Lung (tissue), 17 donors: ENCODE measurements at places on chromosomes 12 and 14.

GRCh38 chr12:132772606-132773005, 11.0 kb upstream of the ANKLE2 start:
- DNase-seq = no peak

DNA sequence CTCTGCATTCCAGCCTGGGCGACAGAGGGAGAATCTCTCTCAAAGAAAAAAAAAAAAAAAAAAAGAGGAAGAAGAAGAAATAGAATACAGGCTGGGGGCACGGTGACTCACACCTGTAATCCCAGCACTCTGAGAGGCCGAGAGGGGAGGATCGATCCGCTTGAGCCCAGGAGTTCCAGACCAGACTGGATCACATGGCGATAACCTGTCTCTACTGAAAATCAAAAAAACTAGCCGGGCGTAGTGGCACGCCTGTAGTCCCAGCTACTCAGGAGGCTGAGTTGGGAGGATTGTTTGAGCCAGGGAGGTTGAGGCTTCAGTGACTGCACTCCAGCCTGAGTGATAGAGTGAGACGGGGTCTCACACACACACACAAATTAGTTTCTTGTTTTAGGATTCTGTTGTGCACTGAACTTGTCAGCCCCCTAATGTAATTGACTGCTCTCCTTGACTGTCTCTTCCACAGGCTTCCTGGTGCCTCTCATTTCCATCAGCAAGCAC, 963 bp upstream of the TINF2 start:
- DNase-seq = no peak

DNA sequence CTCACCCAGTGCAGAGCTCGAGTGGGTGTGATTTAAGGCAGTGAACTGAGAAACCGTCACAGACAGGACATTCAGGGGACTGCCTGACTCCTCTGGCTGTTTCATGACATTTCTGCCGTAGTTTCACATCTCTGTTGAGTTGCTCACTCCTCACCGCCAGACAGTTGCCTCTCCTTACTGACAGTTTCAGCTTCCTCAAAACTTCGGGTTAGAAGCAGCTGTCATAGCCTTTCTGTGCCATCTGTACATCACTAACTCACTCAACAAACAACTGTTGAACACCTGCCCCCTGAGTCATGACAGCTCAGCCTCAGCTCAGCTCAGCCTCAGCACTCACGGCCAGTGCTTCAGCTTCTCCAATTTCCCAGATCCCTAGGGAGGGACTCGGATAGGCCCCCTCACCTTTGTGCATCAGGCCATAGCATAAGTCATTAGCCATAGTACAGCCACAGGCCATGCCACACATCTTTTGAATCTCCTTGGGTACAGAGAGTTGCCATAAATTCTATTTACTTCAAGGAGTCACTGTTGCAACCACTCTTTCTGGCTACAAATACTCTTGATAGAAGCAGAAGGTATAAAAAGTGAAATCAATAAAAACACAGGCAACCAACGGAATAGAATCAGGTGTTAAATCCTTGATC, 6.2 kb upstream of the SLC15A4 start:
- DNase-seq = no peak

GRCh38 chr12:89789862-89790261, 81.2 kb upstream of the ATP2B1 start:
- no peak for DNase-seq

DNA sequence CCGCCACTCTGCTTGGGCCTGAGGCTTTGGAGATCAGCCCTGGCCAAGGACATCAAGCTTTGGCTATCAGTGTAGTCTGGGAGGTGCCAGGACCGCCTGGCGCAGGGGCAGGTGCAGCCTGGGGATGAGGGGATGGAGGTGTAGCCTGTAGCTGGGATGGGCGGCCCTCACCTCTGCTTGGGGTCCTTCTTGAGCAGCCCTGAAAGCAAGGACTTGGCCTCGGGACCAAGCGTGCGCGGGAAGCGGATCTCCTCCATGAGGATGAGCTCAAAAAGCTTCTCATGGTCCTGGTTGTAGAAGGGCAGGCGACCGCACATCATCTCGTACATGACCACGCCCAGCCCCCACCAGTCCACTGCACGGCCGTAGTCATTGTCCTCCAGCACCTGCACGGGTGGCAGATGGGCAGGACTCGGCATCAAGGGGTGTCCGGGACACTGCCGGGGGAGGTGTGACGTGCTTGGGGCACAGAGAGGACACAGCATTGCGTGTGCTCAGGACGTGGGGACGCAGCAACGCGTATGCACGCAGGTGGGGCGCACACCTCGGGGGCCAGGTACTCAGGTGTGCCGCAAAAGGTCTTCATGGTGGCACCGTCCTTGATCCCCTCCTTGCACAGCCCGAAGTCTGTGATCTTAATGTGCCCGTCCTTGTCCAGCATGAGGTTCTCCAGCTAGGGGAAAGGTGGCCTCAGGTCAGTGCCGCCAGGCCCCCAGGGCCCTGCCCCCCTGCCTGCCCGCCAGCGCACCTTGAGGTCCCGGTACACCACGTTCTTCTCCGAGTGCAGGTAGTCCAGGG, 20.0 kb downstream of the SIVA1 start:
- DNase-seq = no peak

DNA sequence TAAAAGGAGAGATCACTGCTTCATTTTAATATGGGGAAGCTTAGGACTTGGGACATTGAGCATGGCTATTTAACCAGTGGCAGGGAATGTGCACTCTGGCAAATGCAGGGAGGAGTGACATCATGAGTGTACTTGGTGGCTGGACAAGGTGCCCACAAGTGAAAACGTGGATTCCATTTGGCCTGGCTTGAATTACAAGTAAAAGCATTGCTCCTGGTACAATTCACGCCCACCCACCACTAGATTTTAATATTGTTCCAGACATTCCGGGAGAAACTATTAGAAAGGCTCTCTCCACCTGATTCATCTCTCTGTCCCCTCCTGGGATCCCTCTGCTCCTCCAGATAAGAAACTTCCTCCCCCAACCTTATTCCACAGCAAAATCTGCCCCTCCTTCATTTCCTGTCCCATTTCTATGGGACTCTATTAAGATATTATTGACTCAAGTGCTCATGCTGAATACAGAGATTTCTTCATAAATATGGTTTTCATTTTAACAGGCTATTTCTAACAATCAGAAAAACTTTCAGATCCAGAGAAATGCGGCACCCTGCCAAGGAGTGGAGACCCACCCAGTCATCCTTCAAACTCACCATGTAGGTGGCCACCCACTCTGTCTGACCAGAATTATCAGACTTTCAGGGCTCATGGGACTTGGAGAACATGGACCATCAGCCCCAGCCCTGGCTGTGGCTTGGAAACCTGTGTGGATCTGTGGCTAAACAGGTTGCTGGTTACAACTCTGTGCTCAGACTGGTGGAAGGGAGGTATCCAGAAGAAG, 43.2 kb downstream of the SSPN start:
- no peak for DNase-seq

- DNase-seq = no peak
Measured at GRCh38 chr12:100877776-100878175, 83.2 kb downstream of the ANO4 start.

DNA sequence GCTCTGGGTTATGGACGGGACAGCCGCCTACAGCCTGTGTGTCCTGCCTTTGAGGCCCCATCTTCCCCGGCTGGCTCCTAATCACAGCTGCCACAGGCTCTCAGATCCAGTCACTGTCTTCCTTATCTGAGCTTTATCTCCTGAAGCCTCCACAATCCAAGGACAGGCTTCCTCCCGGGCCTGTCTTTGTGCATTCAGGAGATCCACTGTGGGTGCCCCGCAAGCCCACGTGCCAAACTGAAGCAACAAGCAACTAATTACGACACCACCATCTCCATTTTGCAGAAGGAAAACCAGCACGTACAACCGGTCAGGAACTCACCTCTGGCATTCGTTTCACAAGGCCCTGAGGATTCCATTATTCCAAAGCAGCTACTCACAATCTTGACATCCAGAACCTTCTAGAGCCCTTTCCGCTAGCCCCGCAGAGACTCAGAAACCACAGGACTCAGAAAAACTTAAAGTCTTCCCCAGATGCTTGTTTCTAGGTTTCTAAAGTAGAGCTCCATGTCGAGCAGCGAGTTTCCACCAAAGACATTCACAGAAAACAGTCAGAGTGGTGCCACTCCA, 14.0 kb downstream of the SYNE3 start:
- no peak for DNase-seq

DNA sequence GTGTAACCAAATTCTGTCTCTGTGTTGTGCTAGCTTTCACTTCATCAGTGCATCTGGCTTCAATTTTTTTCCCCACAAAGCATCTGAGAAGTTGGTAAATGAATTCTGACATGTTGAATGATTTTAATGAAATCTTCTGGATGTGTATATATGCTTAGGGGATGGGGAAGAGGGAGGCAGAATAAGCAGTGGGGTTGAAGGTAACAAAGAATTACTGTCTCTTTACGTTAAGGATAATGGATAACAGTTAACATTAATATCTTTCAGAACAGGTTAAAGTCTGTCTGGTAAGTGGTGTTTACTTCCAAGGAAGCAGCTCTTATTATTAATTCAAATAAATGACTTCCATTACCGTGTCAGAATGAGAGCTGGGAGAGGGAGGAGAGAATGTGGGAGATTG, 261.7 kb downstream of the ERC1 start:
- no peak for DNase-seq
